WERI-Rb-1 (cell line): ENCODE measurements at places on chromosomes 5 and 9.

DNA sequence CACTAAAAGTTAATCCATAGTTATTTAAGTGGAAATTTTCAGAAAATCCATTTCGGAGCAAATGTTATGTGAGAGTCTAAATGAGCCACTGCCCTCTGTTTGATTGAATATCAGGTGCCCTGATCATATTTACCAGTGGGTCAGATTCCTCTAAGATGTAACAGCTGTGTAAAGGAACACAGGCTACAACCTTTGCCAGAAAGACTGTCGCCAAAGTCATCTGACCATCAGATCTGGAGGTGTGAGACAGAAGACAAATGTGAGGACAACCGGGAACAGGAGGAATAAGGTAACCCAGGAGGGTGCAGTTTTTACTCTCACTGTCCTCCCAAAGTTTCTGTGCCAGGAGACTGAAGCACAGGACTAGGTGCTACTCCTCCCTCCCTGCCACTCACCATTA is 90.8 kb downstream of the CAAP1 start:
- DNase-seq, result no peak

- no peak for DNase-seq
Measured at GRCh38 chr9:30796764-30797163, 1587.7 kb upstream of the ACO1 start.

DNA sequence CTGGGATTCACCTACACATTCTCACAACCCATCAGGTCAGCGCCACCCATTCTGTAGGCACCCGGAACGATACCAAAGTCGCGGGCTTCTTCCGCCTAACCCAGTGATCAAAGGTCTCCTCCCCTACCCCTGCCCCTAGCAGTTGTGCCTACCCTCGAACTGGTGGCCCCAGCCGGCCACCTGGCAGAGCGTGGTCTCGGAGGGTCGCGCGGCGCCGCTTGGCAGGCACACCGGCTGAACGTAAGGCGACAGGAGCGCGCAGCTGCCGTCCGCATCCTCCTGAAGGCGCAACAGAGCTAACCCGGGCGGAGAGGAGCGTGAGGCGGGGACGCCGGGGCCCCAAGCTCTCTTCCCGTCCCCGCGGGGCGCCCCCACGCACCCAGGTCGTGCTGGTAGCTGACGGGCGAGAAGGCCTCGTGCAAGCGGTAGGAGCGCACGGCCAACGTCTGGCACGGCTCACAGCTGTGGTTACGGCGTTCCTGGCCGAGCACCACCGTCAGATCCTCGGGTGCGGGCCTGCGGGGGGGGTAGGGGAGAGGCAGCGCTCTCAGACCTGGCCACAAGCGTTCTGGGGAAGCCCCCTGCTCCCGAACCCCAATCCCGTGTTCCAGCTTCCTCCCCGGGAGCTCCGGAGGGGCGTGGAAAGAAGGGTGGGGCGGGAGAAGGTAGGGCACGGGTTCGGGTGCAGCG is 2.8 kb upstream of the PFN3 start:
- peak; percentile 33 for DNase-seq

GRCh38 chr9:88996921-88997235 is 5.6 kb downstream of the S1PR3 start:
- no peak for DNase-seq

- DNase-seq, result no peak
Measured at GRCh38 chr9:138103849-138104206, 226.2 kb downstream of the CACNA1B start.

DNA sequence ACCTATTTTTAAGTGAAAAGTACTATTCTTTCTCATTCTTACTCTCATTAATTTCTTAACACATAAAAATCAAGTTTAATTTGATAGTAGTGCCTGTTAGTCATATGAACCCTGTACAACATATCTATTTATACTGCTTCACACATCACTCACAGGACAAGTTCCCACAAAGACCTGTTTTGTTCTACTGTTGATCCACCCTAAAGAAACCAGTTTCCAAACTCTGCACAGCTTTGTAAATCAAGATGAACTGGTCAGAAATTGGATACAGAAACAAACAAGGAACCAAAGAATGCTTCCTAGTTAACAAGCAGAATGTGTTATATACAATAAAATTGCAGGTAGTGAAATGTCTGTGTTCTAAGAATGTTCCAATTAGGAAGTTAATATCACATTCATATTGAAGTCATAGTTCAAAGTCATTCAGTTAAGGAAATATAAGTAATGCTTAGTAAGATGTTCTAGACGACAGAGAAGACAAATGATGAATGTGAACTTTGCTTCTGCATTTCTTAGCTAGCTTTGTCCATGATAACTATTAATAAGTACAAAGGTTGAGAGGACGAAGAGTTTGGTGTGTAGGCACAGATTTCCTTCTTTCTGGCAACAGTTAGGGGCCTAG is 33.4 kb downstream of the C9orf85 start:
- DNase-seq, result no peak

DNA sequence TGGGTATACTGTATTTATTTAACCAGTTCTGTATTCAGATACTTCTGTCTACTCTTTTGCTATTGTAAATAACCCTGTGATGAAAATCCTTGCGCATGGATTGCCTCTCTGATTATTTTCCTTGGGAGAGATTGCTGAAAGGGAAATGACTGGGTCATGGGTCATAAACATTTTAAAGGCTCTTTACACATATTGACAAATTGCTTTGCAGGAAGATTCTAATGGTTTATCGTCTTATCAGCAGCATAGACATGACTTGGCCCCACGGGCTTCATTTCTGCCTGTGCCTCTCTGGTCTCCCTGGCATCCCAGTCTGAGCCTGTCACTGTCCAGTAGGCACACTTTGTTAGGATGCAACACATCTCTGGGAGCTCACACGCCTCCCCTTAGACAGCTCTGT is 52.3 kb downstream of the RGS3 start:
- no peak for DNase-seq

- no peak for DNase-seq
Measured at GRCh38 chr5:14656898-14657297, 7.6 kb upstream of the OTULIN start.

DNA sequence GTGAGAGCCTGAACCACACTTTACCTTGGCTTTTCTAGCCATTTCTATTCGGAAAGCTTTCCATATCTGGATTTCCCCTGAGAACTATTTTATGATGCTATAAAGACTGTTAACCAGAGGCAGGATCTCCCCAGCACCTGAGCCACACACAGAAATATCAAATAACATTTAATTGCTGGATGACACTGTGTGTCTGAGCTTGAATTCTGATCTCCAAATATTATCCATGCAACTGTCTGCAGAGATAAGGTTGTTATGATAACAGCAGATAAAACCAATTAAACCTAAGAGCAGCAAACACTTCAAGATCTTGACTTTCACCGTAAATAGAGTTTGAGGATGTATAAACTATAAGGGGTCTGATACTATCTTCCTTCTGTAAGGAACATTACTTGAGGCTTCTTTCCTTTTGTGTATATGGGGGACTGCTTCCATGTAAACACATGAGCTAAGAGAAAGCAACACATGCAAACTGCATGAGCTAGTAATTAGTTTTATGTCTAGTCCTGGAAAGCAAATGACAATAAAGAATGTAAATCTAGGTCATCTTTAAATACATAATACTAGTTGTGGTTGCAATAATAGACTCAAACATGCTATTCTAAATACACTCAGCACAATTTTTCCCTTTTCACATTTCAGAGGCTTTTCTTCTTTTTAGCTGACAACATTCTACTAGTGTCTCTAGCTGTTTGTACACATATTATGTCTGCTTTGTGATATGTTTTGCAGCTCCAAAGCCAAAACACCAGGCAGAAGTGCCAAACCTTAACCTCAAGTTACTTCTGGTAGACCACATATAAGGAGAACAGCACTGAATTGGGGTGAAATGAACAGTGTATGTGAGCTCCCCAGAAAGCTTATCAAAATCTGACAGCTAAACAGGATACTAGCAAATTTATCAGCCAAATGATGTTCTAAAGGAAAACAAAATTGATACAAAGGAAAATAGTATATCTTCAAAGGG is 136.5 kb downstream of the EFNA5 start:
- no peak for DNase-seq

- DNase-seq, result no peak
Measured at GRCh38 chr9:214648-215493, at the start of gene DOCK8. TSS of gene DOCK8 (plus strand) at chr9:214865. CDS start at chr9:214977, 112 bp downstream.

DNA sequence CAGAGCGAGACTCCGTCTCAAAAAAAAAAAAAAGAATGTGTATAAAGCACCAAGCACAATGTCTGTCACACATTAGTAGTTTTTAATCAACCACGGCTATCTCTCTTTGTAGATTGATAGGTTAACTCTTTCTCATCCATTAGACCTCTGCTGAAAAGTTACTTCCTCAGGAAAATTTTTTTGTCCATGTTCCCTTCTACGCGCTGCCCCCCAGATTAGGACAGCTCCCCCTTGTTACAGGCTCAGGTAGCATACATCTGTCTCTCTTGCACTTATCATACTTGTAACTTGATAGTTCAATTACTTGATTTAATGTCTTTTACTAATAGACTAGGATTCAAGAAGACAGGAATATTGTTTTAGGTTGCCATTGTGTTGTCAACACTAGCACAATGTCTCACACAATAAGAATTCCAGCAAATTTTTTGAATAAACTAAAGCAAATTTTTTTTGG is 1.5 kb downstream of the SPDL1 start:
- DNase-seq, result no peak

GRCh38 chr9:124285903-124286291 is 28.1 kb downstream of the NEK6 start:
- no peak for DNase-seq

DNA sequence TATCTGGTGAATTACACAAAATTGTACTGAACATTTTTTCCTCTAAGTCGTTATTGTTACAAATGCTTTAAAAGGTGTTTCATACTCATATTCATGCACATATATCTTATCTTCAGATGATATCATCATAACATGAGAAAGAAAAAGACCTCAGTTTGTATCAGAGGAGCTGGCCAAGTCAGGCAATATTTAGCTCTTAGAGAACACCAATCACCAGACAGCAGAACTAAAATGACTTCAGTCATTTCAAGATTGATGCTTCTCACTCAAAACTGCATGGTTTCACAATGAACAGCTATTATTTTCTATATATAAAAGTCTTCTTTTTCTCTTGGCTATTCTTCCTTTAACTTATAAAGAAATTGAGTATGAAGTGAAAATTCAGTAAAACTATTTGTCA is 44.6 kb downstream of the TSSK1B start:
- no peak for DNase-seq

DNA sequence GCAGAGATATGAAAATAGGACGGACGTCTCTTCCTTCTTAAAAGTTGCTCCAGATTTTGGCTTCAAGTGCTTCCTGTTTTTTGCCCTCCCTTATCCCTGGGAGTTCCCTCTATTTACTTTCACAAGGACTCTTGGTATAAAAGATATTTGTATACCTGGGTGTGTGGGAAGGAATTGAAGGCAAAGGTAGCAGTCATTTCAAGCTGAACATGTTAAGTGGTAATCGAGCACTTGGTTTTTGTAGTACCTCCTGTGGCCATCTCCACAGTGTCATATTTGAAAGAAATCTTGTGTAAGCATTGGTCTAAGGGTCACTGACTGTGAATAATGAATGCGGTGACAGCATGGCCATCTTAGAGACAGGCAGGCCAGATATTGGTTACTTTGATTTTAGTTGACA is 593.6 kb downstream of the MTRR start:
- no peak for DNase-seq

- no peak for DNase-seq
Measured at GRCh38 chr9:121527371-121527770, 27.7 kb upstream of the GGTA1 start.

- DNase-seq, result peak; percentile 75
Measured at GRCh38 chr9:121267689-121268597, at the start of gene GSN. TSS of gene GSN (plus strand) at chr9:121268162. CDS start at chr9:121301972, 33,810 bp downstream.

GRCh38 chr9:132506977-132507669 is 75.3 kb upstream of the BARHL1 start:
- no peak for DNase-seq

GRCh38 chr9:86062845-86063693 is 36.3 kb downstream of the GOLM1 start:
- no peak for DNase-seq

GRCh38 chr5:154486427-154486866 is 8.4 kb upstream of the HAND1 start:
- no peak for DNase-seq

- no peak for DNase-seq
Measured at GRCh38 chr5:88886746-88887341, 3.9 kb upstream of the MEF2C start.

DNA sequence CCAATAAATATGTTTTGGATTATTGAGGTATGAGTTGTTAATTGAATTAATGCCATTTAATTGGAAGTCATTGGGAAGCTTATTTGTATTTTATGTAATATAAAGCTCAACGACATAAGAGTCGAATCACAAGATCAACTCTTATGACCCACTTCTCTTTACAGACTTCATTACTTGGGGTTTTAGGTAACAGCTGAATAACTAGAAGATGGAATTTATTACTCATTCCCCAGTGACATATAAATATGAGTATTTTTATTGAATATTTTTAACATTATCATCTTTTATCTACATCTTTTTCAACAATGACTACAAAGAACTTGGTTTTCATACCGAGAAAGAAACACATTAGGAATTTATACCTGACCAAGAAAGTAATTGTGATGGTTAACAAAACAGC is 21.1 kb downstream of the HMGCR start:
- DNase-seq, result no peak

DNA sequence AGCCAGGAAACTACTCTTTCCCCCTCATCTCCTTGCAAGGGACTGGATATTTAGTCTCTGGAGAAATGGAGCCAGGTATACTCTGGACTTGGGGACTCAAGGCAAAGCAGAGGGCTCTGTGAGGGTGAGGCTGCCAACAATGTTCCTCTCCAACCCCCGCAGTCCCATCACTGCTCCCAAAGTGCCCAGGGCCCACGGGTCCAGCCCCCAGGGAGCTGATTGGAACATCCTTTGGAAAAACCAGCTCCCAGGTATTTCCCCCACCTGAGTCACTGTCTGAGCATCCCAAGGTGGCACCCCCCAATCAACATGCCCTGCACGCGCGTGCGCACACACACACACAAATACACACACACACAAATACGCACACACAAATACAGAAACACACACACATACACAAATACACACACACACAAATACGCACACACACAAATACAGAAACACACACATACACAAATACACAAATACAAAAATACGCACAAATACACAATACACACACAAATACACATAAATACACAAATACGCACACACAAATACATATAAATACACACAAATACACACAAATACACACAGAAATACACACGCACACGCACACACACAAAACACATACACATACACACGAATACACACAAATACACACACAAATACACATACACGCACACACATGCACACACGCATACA is 137.4 kb downstream of the DAB2IP start:
- no peak for DNase-seq

DNA sequence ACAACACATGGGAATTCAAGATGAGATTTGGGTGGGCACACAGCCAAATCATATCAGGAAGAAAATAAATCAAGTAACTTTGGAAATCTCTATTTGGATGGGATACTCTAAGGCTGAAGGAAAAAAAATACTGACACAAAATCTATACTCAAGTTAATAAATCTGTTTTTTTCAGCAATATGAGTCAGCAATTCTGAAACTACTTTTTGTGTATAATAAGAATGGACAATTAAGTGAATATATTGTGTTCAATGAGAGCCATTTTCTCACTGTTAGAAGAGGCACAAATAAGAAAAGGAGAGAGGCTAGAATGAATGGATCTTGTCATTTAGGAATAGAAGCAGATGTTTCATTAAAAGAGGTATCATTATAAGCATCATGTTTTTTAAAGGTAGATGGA is 651.0 kb downstream of the TAF11L14 start:
- DNase-seq, result no peak
